NCI-H146 (cell line): ENCODE measurements at places on chromosomes 2 and 18.

DNA sequence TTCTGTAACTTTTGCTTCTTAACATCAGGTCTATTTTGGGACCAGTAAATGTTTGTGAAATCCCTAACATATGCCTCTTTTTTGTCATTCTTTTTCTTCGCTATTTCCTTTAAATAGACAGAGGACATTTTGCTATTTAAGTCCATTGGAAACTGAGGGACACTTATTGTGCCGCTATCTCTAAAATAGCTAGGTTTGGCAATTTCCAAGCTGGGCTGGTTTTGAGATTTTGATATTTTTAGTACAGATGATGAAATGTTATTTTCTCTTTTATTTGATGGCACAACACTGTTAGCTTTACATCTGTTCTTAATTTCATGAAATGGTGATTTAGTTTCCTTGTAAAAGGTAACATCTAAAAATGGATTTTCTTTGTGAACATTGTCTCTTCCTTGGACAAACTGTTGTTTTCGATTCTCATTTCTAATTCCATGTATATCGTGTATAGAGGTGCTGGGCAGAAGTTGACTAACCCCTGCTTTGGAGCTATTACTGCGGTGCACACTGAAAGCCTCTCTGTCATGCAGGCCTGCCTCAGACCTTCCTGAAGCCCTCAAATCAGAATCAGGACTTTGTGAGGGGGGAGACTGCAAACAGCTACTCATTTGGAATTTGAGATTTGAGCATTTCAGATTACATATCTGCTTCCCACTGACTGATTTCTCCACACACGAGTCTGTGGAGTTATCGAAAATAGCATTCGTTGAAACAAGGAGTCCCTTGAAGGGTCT, 594 bp downstream of the RAD51AP2 start:
- no peak for DNase-seq

GRCh38 chr2:215320102-215320501, 8.2 kb downstream of the ATIC start:
- no peak for DNase-seq

DNA sequence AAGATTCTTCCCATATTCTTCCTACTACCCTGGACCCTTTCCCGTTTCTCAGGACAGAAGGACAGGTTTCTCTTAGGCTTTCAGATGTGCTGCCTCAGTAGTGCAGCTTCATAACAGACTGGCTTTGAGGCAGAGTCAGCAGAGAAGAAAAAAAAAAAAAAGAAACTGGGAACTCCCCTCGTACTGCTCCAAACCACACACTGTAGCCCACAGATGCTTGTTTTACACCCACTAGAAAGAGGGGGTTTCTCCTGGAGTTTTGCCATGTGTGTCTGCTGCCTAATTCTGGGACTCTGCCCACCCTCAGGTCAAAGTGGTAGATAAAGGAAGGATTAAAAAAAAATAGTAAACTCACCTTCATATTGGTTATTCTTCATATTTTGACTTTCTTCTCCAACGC, 95.9 kb downstream of the NCOA1 start:
- no peak for DNase-seq

DNA sequence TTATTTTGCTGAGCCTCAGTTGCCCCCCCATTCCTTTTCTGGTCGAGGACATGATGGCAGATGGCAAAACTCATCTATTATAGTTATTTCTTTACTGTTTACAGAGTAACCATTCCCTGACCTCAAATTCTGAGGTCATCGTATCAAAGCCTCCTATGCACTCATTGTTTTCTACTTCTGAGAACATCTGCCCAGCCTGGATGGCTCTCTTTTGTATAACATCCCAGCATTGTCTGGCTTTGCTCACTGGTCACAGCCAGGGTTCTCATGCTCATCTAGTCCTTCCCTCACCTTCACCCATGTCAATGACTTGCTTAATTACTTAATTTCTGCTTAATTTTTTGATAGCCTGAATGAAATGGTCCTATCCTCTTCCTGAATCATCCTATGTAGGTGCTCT, 472.1 kb downstream of the PARD3B start:
- DNase-seq = peak; percentile 64

- peak; percentile 69 for DNase-seq
Measured at GRCh38 chr18:40577981-40578365, 1377.1 kb upstream of the PIK3C3 start.

DNA sequence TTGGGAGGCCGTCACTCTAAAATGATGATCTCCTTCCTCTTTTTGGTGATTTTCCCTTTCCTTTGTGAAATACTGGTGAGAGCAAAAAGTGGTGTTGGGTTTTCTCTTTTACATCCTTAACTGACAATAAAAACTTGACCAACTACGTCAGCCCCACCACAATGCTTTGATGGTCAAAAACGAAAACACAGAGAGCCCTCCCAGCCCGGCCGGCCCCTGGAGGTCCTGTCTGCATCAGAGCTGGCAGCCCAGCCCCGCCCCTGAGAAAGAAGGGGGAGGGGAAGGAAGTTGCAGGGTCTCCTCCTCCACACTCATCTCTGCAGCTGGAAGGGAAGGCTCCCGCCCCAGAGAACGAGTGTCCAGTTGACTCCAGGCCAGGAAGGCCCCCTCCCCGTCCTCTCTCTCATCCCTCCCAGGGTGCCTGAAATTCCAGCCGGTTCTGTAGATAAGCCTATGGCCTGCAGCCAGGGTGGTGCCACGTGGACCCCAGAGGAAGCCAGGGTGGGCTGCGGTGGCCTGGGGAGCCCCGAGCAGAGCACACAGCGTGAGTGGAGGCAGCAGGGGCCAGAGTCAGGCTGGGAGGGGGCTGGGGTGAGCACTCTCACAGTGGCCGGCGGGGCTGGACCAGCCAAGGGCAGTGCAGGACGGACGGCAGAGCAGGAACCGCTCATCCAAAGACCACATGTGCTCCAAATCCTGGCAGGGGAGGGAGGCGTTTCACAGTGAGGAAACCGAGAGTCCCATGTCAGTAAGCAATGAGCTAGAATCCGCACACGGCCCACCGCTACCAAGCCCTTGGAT, 19.8 kb downstream of the BIN1 start:
- no peak for DNase-seq

GRCh38 chr2:113202305-113203216, 28.8 kb downstream of the PSD4 start:
- DNase-seq = no peak
